ENCODE measurements at places on chromosomes 5 and 9. TPM values are rescaled to one million over a fixed set of nuclear protein-coding genes. Genes with fewer than 3 reads are reported as not detected.

DNA sequence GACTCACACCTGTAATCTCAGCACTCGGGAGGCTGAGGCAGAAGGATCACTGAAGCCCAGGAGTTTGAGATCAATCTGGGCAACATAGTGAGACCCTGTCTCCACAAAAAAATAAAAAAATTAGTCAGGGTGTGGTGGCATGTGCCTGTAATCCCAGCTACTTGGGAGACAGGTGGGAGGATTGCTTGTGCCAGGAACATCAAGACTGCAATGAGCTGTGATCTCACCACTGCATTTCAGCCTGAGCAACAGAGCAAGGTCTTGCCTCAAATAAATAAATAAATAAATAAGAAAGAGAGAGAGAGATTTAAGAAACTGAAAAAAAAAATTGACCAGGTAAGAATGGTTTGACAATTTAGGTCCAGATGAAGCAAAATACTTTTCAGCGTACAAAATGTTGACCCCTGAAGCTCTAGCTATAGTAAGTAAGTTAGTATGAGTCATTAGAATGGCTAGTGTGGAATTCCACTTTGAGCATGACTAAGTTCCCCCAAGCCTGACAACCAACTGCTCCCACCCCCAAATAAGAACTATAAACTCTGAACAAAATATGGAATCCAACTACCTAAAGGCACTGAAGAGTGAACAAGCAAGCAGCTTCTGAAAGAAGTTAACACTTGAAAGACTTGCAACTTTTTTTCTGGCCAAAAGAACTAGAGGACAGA is 217.8 kb upstream of the TLE4 start:
- no peak overlapping the region for H3K27ac ChIP-seq
- DNase-seq, result no peak
- H3K4me3 ChIP-seq, result no peak overlapping the region
- peaks cover 6% of the 10 kb centered on the region for H3K27me3 ChIP-seq
- no peaks in the 10 kb centered on the region for H3K36me3 ChIP-seq

GRCh38 chr9:83978992-83979811 is 813 bp downstream of the HNRNPK start:
- peaks cover 50% of the 10 kb centered on the region for H3K4me1 ChIP-seq
- peaks cover 70% of the 10 kb centered on the region for H3K36me3 ChIP-seq
- H3K27ac ChIP-seq, result peak overlapping the region; percentile 99

Gene FAM153A
- total RNA-seq, result 38.8 TPM

DNA sequence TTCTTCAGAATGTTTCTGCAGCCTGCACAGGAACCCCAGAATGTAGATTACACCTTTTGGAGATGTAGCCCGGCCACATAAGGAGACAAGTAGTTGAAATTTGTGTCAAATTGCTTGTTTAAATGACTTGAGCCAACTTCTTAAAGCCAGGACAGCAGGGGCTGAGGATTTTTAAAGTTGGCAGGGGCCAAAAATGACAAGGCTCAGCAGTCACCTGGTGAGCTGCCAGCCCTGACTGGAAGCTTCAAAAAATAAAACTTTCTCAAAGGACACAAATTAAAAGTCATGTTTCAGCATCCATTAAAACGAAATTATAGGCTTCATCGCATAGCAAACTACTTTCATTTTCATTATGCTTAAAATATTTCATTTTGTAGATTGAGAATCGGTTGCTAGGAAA is 340.3 kb upstream of the WWC1 start:
- peaks cover 3% of the 10 kb centered on the region for H3K27me3 ChIP-seq
- no peak overlapping the region for H3K27ac ChIP-seq
- H3K36me3 ChIP-seq, result no peaks in the 10 kb centered on the region
- DNase-seq, result no peak
- no peak overlapping the region for H3K4me3 ChIP-seq

Gene NAA35
- total RNA-seq, result 24.9 TPM
